ENCODE measurements at places on chromosomes 3 and 15.

GRCh38 chr3:3860235-3860634 lies 61.0 kb downstream of the LRRN1 start:
- DNase-seq, result no peak

- DNase-seq, result no peak
These were observed 1.1 kb downstream of the HYAL3 start for GRCh38 chr3:50297896-50298725.

DNA sequence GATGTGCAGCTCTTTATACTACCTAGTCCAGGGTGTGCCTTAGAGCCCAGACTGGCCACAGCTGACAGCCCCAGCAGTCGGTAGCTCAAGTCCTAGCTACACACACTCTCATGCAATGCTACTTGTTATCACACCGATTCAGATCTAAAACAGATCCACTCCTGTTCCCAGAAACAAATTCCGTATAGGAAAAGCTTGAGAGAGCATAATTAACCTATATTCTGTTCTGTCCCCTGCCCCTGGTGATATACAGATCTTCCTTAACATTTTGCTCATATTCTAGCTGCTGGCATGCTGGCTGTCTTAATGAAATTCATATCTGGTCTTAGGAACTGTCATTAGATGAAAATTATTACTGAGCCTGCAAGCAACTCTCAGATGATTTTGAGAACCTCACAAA lies 204.3 kb downstream of the SOX2 start:
- no peak for DNase-seq

DNA sequence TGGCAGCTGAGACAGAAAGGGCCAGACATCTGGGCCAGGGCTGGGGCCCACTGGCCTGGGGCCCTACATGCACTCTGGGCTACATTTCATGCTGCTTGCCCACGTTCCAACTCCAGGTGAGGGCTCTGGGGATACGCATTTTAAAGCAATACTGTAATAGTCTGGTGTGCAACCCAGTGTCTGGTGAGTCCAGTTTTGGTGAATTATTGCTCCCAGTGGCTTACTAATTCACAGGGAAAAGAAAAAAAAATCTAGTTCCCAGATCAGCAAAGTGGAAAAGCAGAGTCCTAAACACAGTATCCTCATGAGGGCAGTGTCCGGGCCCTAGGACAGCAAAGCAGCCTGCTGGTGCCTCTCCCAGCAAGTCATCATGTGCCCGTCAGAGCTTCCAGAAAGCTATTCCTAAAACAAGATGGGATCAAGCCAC lies 82.4 kb downstream of the CCNL1 start:
- no peak for DNase-seq

DNA sequence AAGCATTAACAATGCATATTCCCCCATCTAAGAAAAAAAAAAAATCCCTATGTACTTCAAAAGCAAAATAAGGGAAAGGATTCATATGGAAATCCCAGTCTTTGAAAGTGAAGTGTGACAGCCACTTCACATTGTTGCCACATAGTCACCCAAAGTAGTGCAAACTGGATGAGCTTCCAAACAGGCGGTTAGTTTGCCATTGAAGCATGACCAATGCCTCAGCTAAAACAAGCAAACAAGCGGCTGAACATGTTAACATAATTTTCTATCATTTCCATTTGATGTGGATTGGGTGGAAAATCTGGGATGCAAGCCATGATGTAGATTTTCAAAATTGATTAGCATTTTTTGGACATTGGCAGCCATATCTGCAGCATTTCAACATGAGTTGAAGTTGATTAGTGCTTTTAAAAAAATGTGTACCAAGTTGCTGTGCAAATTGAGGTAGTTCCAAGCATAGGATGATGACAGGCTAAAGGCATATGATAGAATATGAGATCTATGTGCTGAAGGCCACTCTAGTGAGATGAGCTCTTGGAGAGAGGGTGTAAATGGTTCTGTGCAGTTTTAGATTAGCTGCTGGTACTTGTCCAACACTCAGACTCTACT lies 405.2 kb downstream of the NR2F2 start:
- no peak for DNase-seq
